ENCODE measurements at places on chromosomes 3 and 15.

GRCh38 chr15:23564821-23565394, 566 bp upstream of the MKRN3 start:
- DNase-seq: no peak

DNA sequence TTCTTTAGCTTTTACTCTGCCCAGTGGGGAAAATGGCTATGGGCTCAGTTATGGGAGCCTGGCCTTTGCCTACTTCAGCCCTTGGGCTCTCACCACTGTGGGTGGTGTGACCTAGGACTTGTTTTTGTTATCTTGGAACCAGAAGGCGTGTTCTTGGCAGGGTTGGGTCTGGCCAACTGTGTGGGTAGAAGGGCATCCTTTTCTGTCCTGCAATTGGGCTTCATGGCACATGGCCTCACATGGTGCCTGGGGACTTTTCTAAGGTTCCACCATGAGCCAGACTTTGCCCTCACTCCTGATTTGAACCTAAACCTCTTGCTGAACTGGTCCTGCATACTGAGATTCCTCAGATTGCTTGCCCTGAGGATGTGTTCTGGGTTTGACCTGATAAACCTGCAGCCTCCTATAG, 1.7 kb downstream of the GLYCTK start:
- no peak for DNase-seq

DNA sequence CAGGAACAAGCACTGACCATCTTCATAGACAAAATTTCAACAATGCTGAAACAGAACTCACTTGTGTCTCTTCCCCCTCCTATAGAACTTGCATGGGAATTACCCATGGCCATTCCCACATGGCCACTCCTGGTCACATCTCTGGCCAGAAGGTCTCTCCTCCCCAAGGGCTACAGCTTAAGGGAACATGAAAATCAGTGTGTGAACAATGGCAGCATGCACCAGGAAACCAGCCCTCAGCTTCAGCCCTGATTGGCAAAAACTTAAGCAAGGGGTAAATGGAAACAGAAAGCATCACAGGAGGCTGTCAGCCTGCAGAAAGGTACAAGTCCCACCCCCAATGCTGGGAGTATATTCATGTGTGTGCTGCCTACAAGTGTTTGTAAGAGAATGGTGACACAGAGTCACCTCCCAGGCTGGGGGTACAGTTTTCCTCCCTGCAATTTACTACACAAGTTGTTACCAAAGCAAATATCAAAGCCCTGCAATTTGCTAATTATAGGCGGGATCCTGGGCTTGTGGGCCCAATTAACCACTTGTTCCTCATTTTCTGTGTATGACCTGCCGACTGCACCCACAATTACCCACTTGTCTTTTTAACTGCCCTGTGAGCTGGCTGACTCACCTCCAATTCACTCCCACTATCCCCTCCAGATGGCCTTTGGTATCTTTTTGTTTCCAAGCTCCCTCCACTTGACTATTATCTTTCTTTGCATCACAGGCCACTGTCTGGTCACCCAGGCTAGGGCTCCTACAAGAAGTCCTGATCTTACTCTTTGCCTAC, 84.4 kb upstream of the HES1 start:
- DNase-seq: no peak

DNA sequence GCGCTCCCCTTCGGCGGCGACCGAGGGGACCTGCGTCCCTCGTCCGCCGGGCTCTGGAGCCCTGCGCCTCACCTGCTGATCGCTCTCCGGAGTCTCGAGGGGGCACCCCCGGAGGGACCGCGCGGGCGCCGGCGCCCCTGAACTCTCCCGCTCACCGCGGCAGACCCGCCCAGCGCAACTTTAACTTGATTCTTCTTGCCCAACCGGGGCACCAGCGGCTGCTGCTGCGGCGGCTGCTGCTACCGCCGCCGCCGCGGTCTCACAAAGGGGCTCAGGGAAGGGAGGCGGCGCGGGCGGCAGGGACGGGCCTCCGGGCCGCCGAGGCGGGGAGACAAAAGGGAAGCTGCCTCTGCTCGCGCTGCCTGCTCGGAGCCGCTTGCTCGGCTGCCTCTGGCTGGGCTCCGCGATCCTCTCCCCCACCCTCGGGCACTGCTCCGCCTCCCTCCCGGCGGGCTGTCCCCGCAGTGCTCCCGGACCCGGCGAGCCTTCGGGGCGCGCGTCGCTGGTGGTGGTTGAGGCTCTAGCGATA, at the start of gene PPM1L:
PPM1L (plus strand) TSS at position 456 of the 529 bp plus-strand sequence.
- DNase-seq: no peak

DNA sequence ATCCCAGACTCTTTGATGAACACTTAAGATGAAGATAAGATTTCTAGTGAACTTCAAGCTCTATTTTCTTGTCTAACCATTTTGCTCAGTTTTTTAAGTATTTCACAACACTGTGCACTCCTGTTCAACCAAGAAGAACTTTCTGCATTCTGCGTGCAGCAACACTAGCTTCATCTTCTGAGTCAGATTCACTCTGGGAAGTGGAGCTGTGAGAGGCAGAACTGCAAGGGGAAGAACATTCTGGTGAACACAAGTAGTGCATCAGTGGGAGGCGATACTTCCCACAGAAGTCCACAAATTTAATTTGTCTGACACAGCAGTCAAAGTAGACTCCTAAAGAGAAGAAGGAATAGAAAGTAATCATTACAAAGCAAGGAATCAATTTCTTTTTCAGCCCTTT, 18.1 kb downstream of the LRRC58 start:
- DNase-seq: no peak

GRCh38 chr3:149634573-149634972, 23.3 kb downstream of the WWTR1 start:
- no peak for DNase-seq

DNA sequence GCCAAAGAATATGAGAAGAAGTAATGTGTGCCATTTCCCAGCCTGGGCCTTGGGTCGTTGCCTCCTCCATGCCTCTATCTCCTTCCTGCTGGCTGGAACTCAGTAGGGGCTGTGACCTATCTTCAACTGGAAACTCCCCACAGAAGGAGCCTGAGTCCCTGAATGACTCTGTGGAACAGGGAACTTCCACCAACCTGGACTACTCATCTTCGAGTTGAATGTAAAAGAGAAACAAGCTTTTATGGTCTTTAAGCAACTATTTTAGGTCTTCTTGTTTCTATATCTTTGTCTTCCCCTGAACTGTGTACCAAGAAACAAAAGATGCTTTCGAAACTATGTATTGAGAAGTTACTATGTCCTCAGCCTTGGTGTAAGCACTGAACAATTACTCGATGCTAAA, 355.3 kb upstream of the NR2F2 start:
- DNase-seq: no peak

DNA sequence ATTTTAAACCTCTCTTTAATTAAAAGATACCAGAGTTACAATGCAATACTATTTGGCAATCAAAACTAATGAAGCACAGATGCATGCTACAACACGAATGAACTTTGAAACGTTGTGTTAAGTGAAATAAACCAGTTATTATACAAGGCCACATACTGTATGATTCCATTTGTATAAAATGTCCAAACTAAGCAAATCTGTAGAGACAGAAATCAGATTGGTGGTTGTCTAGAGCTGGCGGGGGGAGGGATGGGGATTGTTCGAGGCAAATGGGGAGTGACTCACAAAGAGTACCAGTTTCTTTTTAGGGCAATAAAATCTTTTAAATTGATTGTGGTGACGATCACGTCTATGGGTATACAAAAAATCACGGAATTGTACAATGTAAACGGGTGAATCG, 677.0 kb downstream of the NTRK3 start:
- DNase-seq: no peak

- no peak for DNase-seq
Observed at GRCh38 chr3:183981990-183982644, 35.6 kb downstream of the ABCC5 start.

DNA sequence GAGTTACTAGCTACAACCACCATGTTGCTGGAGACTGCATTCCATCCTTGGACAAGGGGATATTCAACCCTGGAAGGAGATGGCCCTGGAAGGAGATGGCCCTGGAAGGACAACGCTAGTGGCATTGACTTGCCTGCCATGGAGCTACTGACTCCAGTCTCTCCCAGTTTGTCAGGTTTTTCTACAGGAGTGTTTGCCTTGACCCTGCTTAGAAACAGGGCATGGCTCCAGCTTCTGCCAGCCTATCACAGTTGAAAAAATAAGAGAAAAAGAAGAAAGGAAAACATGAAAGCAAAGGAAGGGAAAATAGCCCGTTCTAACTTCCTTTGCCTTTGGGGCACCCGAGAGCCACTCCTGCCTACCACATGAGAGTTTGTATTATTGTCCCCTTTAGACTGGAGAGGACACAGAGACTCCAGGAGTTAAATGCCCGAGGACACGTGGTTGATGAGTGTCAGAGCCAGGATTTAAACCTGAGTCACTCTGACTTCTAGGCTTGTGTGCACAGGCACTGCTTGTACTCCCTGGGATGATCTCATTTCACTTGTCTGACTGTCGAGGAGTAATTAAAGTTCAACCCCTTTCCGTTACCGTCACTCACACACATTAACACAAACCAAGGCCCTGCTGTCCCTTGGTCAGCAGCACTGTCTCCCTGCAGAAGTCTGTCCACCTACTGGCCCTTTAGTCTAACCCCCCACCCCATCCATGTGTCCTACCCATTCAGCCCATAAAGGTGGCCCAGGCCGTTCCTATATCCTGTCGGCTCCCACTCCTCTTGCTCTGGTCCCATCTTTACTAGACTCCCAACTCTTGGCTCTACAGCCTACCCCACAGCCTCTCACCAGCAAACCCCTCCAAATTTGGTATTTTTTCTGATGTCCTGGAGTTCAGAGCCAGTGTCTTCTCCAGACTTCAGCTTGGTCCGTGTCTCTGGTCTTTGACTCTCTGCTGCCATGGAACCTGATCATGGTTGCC, 46.1 kb downstream of the C2CD4A start:
- DNase-seq: peak; percentile 82

GRCh38 chr3:50126287-50127211, 28.6 kb upstream of the SEMA3F start:
- peak; percentile 77 for DNase-seq
